ENCODE measurements at places on chromosomes 7 and 10.
A peak's percentile ranks its signal among the peaks of the same experiment; 100 is the strongest.

DNA sequence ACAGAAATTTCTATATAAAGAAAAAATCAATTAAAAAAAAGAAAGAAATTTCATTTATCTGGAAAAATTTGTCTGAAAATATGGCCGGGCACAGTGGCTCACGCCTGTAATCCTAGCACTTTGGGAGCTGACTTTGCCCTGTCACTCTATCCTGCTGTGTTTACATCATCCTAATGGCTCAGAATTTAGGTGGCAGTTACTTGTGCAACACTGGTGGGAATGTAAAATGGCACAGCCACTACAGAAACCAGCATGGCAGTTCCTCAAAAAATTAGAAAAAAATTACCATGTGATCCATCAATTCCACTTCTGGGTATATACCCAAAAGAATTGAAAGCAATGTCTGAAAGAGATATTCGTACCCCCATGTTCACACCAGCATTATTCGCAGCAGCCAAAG lies 405.2 kb upstream of the AUTS2 start:
- no peak for DNase-seq

DNA sequence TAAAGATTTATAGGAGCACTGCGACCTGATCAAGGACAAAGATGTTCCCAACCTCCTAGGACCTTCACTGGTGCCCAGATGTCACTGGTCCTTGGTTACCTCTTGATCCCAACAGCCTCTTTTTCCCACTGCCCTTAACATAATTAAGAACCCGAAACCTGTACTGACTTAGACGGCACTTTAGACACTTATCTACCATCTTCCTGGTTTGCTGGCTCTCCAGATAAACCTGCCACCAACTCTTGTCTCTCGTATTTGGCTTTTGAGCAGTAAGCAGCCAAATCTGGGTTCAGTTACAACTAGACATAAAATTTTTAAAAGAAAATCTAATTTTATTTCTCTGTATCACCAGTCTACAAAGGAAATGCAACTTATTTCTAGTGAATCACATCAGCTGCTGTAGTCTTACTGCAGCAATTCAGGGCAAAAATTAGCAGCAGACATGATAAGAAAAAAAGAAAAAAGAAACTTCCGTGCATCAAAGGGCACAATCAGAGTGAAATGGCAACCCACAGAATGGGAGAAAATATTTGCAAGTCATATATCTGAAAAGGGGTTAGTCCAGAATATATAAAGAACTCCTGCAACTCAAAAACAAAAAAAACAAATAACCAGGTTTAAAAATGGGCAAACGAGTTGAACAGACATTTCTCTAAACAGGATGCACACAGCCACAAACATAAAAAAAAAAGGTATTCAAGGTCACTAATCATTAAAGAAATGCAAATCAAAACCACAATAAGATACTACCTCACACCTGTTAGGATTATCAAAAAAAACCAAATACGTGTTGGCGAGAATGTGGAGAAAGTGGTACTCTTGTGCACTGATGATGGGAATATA lies 9.4 kb downstream of the ASB13 start:
- DNase-seq, result no peak

DNA sequence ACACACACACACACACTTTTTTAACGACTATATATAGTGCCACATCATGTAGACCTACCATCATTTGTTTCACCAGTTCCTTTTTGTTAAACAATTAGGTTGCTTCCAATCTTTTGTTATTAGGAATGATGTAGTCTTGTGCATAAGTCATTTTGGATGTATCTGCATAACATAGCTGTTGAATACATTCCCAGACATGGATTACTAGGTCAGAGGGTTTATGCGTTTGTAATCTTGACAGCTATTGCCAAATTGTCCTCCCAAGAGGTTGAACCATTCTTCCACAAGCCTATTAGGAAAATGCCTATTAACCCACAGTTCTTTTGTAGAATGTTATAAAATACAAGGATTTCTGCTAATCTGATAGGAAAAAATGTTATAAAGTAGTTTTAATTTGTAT lies 87.3 kb downstream of the PALS2 start:
- no peak for DNase-seq

GRCh38 chr7:4878336-4879335 lies 4.9 kb downstream of the RADIL start:
- no peak for DNase-seq

- no peak for DNase-seq
Measured at GRCh38 chr7:154299736-154300135, 247.5 kb downstream of the DPP6 start.

GRCh38 chr7:77661816-77662215 lies 34.4 kb upstream of the RSBN1L start:
- no peak for DNase-seq

DNA sequence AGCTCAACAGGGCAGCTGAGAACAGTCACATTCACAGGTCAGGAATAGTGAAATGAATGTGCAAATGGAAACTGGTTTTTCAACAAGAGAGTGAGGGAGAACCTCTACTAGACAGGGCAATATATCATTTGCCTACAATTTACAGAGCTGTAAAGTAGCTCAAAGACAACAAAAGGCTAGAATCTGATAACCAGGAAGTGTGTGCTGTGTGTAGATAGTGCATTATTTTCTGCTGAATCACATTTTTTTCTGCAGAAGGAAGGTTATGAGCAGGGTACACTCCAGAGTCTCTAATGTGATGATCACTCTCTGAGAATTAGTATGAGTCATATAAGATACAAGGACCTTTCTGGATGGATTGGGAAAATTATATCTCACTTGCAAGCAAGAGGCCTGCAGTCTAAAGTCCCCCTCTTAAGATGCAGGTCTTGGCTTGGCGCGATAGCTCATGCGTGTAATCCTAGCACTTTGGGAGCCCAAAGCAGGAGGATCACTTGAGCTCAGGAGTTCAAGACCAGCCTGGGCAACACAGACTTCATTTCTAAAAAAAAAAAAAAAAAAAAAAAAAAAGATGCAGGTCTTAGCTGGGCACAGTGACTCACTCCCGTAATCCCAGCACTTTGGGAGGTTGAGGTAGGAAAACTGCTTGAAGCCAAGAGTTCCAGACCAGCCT lies 59.9 kb upstream of the COBL start:
- peak; percentile 37 for DNase-seq

DNA sequence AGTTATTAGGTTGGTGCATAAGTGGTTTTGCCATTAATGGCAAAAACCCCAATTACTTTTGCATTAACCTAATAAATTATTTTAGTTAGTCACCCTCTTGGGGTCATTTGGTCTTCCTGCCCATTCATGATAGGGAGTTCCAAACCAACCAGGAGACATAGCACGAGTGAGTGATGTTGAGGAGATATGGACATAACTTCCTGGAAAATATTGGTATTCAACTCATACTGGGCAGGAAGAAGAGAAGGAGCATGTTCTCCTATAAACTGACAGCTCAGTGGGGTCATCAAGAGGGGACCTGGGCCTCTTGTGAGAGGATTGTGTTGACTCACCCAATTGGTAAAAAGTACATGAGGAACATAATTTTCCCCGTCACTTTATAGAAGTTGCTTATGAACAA lies 23.7 kb downstream of the SPAG6 start:
- no peak for DNase-seq

DNA sequence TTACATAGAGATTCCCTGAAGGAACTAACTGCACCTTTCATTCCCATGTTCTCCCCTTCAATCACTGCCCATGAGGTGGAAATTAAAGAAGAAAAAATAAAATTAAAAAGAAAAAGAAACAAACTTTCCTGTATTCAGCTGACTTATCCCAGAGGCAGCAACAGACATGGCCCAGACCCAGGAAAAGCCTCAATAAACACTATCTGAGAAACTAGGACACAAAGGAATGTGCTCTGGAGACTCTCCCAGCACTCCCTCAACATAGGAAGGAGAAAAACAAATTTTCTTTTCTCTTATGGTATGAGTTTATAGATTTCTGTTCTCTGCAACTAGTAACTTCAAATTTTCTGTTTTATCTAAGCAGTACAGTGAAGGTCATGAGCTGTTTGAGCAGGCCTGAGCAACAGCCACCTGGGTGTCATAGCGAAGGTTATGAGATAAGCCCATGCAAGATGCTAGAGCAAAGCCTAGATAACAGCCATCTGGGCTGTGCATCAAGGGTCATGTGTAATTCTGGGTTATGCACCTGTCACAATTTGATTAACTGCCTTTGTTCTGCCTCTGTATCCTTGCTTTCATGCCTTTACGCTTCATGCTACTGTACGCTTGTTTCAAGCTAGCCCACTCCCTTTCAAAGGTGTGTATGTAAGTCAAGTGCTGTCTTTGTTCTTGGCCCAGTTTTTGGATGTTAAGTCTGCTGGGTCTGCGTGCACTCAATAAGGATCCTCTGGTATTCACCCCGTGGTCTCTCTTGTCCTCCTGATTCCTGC lies 11.0 kb upstream of the OR6B1 start:
- DNase-seq, result peak; percentile 34

- DNase-seq, result no peak
Measured at GRCh38 chr10:13168781-13169180, 7.4 kb downstream of the MCM10 start.

DNA sequence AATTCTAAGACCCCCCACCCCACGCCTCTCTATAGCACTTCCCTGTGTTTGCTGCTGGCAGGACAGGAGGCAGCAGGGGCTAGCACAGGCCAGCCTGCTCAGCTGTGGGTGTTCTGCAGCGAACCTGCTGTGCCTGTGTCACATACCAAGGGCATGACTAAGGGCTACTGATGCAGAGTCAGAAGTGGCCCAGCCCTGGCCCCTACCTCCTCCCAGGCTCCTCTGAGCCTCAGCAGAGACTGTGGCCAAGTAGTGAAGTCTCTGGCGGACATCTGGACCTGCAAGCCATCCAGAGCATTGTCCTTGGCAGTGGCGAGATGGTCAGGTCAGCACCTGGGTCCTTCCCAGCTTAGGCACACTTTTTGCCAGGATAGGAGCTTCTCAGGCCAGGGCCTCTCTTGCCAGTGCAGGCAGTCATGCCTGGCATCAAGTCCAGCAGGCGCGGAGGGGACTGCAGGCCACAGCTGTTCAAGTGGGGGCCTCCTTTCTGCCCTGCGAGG lies 116.3 kb upstream of the RET start:
- DNase-seq, result peak; percentile 80

DNA sequence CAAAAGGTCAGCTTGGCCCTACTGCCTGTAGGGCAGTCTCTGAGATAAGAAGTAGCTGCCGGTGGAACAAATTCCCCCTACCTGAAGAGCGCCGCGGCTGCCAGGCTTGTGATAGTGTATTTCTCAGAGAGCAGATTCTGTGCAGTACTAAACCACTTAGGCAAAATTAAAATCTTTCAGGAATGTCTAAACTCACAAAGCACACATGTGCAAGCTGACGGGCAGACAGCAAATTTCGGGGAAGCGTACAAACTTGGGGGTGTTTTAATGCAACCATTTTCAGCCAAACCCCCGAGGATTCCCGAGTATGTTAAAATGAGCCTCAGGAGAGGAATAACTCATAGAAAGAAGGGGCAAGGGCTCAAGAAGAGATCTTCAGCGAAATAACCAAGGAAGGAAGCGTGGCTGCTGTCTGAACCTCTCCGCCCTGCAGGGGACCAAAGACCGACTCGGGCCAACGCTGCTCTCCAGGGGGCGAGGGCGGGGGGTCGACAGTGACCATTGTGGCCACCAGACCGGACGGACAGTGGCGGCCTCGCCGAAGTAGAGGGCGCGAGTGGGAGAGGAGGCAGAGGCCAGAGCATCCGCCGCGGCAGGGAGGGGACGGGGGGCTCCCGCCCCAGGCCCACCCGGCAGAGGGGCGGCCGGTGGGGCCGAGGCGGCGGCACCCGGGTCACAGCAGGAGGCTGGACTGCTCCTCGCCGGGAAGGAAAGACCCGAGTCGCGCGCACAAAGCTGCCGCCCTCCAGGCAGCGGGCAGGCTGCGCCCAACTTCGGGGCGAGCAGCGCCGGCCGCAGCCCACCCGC lies 819 bp downstream of the HYCC1 start:
- DNase-seq, result peak; percentile 29

GRCh38 chr7:143892527-143893300 lies 9.3 kb downstream of the TCAF1 start:
- peak; percentile 38 for DNase-seq

DNA sequence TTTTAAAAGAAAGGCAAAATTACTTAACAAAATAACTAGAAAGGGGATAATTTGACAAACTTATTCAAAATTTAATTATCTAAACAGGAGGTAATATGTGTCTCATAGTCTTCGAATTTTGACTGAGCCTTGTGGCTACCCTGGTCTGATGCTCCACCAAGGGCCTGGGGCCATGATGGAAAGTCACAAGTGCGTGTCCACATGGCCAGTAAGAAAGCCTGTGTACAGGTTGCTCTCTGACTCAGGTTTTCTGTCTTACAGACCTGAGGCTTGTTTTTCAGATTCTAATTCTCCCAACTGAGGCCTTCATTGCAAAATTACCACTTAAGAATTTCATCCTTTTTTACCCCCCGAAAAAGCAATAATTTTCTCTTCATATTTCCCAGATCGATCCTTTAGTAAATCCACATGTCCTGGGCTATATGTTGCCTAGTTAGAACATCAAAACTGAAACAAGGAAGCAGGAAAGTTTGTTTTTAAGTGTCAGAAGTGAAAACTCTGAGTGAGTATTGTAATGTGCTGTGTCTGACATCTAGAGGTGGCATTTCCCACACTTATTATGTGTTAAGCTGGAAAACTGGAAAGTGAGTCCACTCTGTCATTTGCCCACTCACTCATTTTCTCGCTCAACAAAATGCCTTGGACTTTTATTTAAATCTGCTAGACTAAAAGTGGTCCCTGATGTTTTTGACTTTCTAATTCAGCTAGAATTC lies 10.0 kb downstream of the CYP3A43 start:
- DNase-seq, result no peak

GRCh38 chr7:93736668-93737369 lies 153.7 kb downstream of the TFPI2 start:
- no peak for DNase-seq

GRCh38 chr7:105011141-105011830 lies 2.7 kb upstream of the KMT2E start:
- DNase-seq, result peak; percentile 33

- no peak for DNase-seq
Measured at GRCh38 chr10:86673827-86674581, 5.7 kb downstream of the LDB3 start.

- peak; percentile 16 for DNase-seq
Measured at GRCh38 chr10:97229322-97230015, 43.7 kb upstream of the SLIT1 start.

GRCh38 chr7:36945612-36946400 lies 221.5 kb upstream of the AOAH start:
- DNase-seq, result no peak

DNA sequence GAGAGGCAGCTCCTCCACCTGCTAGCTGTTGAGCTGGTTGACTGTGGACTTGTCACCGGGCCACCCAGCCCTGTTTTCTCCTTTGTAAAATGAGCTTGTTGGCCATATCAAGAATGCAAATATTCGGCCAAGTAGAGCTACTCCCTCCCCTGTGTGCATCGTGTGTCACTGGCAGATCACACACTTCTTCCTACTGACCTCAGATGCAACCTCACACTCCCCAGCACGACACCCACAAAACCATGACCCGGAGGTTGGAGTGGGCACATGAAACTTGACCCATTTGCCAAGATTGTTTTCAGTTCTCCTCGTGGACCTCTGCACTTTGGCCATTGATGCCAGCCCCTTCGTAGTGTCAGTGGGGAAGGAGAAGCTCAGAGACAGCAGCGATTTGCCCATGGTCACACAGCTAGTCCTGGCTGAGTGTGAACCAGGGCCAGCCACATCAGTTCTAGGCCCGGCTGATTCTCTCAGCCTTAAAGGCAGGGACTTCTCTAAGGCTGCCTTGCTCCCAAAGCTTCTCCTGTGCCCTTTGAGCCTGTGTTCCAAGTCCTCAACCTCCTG lies 101.1 kb downstream of the CDH23 start:
- no peak for DNase-seq
